Inflammatory macrophage (primary cell): ENCODE measurements at places on chromosomes 6 and 20.

GRCh38 chr20:35251613-35251940 is 25.1 kb downstream of the MMP24 start:
- no peak for DNase-seq

DNA sequence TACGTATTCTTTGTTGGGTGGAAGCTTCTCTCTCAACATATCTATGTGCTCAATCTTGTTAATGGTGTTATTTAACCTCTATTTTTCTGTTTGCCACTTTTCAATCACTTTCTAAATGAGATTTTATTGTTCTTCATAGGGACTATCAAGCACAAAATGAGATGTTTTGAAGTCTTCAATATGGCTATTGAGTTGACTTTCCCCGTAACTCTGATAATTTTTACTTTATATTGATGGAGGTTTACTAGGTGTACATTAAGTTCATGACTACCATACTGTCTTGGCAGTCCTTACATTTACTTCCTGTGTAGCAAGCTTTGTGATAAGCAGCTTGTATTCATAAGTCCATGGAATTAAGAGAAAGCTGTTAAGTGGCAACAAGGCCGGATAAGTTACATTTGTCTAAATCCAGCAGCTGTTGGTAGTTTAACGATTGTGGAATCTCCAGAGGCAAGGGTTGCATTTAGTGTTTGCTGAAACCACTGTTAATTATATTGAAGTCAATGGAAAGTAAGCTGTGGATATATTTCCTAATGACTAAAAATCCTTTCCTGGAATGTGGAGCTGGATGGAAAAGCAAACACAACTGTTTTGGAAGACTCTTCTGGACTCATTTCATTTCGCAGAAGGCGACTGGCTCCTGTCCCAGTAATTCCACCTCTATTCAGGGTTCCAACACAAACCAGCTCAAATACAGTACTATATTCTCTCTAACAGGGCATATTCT is 57.3 kb upstream of the SMIM29 start:
- DNase-seq, result no peak

DNA sequence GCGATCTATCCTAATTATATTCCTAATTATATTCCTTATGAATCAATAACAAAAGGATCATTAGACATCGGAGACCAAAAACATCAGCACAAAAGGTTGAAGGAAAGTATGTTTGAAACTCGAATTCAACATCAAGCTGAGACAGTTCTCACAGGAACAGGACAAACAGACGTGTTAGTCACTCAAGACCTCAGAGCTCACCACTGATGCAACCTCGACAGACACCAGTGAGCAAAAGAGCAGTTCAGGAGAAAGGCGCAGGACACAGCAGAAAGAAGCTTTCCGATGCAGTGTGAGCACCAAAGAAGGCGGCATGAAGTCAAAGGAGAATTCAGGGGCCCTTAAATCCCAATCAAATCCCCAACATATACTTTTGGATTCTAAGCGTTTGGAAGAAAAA is 6.3 kb upstream of the RAMACL start:
- no peak for DNase-seq

DNA sequence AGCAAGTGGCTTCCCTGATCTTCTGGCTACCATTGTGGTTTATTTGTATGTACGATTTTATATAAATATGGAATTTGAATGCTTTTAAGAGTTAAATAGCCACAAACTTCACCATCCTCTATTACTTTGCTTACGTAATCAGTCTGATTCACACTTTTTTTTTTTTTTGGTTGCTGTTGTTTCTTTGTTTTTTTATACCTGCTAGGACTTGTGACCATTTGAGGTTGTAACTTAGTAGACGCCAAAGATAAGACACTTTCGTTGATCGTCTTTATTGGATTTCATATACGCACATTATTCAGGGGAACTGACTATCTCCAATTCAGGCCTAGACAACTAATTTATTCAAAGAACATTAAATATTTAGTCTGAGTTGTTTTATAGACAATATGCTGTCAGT is 559.0 kb downstream of the CBLN4 start:
- no peak for DNase-seq

DNA sequence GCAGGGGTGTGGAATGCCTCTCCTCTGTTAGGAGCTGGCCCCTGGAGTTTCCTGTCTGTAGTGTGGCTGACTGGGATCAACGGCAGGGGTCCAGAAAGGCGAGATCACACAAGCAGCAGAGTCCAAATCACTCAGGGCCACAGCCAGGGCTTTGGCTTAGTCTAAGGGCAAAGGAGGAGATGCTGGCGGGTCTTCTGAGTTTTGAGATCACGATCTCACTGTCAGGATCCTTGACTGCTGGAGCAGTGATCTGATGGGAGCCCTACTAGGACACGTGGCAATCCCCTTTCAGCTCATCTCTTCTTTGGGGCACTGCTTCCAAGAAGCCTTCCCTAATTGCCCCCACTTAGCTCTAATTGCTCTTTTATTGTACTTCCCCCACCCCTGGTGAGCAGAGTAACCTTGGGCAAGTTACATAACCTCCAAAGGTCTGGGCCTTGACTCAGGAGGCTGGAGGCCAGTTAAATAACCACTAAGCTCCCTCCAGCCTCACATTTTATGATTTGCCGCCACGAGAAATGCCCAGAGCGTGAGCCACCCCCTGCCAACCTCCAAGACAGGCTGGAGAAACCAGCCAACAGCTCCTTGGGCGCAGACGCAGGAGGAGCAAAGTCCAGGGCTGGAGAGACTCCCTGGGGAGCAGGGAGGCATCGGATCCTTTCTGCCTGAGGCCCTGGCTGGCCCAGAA is 12.0 kb downstream of the KCNK5 start:
- DNase-seq, result no peak

- no peak for DNase-seq
Observed at GRCh38 chr6:45590696-45591184, 213.0 kb upstream of the SUPT3H start.

DNA sequence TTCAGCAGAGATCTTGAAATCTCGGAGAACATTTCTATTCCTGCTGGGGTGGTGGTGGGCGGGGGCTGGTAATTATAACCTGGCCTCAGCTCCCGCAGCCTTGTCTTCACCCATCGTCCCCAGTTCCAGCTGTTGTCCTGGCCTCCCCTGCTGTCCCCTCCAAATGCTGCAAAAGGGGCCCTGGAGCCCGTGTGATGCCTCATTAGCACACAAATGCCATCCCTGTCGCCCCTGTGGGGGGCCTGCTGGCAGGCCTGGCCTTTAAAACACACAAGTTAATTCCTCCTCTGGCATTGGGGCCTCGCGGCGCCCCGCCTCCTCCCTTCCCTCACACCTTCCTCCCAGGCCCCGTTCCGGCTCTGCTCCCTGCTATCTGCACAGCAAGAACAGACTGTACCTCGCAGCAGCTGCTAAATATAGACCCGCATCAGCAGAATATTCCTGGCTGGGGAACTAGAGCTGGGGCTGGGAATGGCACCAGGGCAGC is 85.7 kb downstream of the CDH22 start:
- no peak for DNase-seq

- no peak for DNase-seq
Observed at GRCh38 chr20:21632031-21632734, 73.3 kb upstream of the PAX1 start.

DNA sequence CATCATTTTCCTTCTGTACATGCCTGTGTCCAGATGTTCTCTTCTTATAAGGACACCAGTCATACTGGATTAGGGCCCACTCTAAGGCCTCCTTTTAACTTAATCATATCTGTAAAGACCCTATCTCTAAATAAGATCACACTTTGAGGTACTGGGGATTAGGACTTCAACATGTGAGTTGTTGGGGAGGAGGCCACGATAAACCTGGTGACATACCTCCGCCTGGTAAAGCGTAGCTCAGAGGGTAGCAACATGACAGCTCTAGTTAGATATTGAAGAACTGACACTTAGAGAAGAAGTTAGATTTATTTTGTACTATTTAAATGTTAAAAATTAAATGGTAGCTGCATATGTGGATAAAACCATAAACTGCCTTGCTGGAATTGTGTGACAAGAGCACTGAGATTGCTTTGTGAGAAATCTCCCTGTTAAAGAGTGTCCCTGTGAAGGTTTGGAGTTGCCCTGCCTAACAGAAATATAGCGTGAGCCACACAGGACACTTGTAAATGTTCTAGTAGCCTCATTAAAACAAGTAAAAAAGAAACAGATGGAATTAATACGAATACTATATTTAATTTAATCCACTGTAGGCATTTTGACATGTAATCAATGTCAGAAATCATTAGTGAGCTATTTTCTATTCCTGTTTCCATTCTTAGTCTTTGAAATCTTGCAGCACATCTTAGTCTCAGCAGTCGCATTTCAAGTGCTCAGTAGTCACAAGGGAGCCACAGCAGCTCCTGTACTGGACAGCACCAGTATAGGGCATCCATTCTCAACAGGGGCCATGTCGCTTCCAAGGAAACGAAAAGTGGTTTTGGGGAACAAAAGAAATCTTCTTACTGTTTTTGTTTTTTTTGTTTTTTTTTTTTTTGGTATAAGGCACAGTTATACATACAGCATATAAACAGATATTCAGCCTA is 13.4 kb downstream of the PLCB1 start:
- no peak for DNase-seq

GRCh38 chr6:24861934-24862333 is 63.2 kb upstream of the ARMH2 start:
- no peak for DNase-seq

DNA sequence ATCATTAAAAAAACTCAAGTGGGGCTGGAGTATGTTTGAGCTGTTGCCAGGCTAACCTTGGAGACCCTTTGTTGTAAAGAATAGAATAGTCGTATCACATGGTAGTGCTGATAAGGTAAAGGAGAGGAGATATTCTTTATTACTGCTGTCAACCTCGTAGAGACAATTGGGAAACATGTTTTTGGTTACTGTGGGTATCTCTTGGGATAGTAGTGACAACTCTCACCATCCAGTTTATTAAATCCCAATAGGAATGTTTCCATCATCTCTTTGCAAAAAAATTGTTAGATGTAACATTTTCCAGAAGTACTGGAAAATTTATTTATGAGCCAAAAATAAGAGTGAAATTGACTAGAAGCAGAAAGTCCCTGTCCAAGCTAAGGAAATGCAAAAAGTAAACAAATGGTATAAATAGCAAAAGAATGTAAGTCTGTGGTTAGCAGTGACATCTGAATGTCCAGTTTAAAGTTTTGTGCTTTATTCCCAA is 829.3 kb upstream of the CITED2 start:
- no peak for DNase-seq

- DNase-seq, result no peak
Observed at GRCh38 chr6:39923394-39923793, 10.9 kb downstream of the MOCS1 start.

- DNase-seq, result no peak
Observed at GRCh38 chr6:28135393-28135792, 6.3 kb upstream of the ZKSCAN8 start.

- DNase-seq, result peak; percentile 20
Observed at GRCh38 chr6:110538416-110539160, 62.2 kb upstream of the SLC22A16 start.

GRCh38 chr6:166910601-166911000 is 45.7 kb downstream of the RNASET2 start:
- DNase-seq, result peak; percentile 42

- DNase-seq, result no peak
Observed at GRCh38 chr20:48802216-48802615, 25.6 kb downstream of the PREX1 start.

- no peak for DNase-seq
Observed at GRCh38 chr6:7809346-7809745, 83.4 kb downstream of the BMP6 start.

- DNase-seq, result no peak
Observed at GRCh38 chr6:139534472-139535115, 160.1 kb upstream of the CITED2 start.

DNA sequence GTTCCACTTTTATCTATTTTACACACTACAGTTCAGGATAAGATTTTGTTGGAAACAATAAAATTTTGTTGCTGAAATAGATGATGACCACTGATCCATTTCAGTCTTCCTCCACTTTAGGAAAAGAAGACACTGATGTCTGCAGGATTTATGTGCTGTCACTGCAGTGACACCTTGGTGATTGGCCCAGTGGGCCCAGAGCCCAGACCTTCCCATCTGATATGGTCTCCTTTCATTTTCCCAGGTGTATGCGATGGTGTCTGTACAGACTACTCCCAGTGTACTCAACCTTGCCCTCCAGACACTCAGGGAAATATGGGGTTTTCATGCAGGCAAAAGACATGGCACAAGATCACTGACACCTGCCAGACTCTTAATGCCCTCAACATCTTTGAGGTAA is 19.6 kb upstream of the ADGRF4 start:
- DNase-seq, result no peak

DNA sequence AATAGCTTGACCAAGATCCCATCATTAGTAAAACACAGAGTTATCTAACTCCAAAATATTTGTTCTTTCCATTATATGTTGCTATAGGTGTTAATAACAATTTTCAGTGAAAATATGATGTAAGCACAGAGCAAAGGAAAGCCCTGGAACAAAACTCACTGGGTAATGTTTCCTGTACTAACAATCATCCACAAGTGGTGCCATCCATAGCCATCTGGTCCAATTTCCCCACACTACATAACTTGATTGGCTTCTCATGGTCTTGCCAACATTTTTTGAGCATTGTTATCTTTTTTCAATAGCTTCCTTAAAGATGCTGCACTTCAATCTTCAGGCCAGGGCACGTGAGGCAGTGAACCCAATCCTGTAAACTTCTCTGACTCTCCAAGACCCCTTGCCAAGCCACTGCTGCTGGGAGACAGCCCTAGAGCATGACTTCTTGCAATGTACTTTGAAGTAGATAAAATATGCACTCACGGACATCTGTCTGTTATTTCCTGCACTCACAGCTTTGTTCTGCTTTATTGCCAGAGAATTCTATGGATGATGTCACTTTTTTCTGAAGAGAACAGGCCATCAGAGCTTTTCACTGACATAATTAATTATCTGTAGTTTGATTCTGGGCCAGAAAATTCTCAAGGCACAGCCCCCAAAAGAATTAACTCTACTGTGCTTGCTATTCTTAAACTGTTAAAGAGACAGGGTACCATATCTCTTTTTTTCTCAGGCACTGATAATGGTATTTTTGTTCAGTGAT is 97.5 kb upstream of the TMEM30A start:
- DNase-seq, result no peak

- DNase-seq, result no peak
Observed at GRCh38 chr6:68468244-68468884, 166.7 kb upstream of the ADGRB3 start.

- peak; percentile 7 for DNase-seq
Observed at GRCh38 chr6:147382945-147383554, 125.4 kb upstream of the SAMD5 start.

GRCh38 chr6:2034256-2034655 is 211.1 kb downstream of the GMDS start:
- no peak for DNase-seq
